ENCODE measurements at places on chromosomes 7 and 10. TPM values are rescaled to one million over a fixed set of nuclear protein-coding genes. Genes with fewer than 3 reads are reported as not detected.

Gene FRG2B
- total RNA-seq, result 1.2 TPM

Gene UCMA
- total RNA-seq, result 3.9 TPM

Gene ITPRID1
- total RNA-seq, result 25.0 TPM

Gene SPDYE16
- 3.6 TPM for total RNA-seq

Gene TAS2R16
- not detected for total RNA-seq

Gene ANKRD30A
- 0.72 TPM for total RNA-seq

Gene HIBADH
- total RNA-seq, result 26.5 TPM

Gene ICA1
- 4.3 TPM for total RNA-seq

Gene CAMK2B
- total RNA-seq, result not detected

Gene AOAH
- total RNA-seq, result 2.6 TPM

Gene NAT16
- 1.2 TPM for total RNA-seq

Gene SHH
- 1.2 TPM for total RNA-seq

Gene ARHGAP12
- 77.3 TPM for total RNA-seq

Gene ZNF853
- total RNA-seq, result 21.9 TPM

All from umbilical cord (tissue), 2 donors.